ENCODE measurements at places on chromosomes 2 and 18. TPM values are rescaled to one million over a fixed set of nuclear protein-coding genes. Genes with fewer than 3 reads are reported as not detected.

The PID1 gene
- 8.8 TPM for polyA plus RNA-seq

The LIPG gene
- 0.25 TPM for polyA plus RNA-seq

The CNGA3 gene
- not detected for polyA plus RNA-seq

The RAB27B gene
- 0.33 TPM for polyA plus RNA-seq

The PTPRM gene
- 149 TPM for polyA plus RNA-seq

The HOXD4 gene
- 0.28 TPM for polyA plus RNA-seq

The ACTR1B gene
- 64.6 TPM for polyA plus RNA-seq

The REG1B gene
- polyA plus RNA-seq: not detected

The FARSB gene
- polyA plus RNA-seq: 16.4 TPM

The ANKRD23 gene
- polyA plus RNA-seq: 1.4 TPM

The NEU2 gene
- polyA plus RNA-seq: not detected

The TUBA3E gene
- polyA plus RNA-seq: not detected

The LRATD1 gene
- 0.11 TPM for polyA plus RNA-seq

The STPG4 gene
- 0.06 TPM for polyA plus RNA-seq

The NOP58 gene
- 22.3 TPM for polyA plus RNA-seq

The GAREM2 gene
- polyA plus RNA-seq: 1.3 TPM

The TWIST2 gene
- 127 TPM for polyA plus RNA-seq

The TAF4B gene
- polyA plus RNA-seq: 1.1 TPM

The SLC66A2 gene
- 26.4 TPM for polyA plus RNA-seq

The LBX2 gene
- 0.37 TPM for polyA plus RNA-seq

The NTSR2 gene
- polyA plus RNA-seq: not detected

The CCDC102B gene
- 2.8 TPM for polyA plus RNA-seq

The TBR1 gene
- not detected for polyA plus RNA-seq

The EFR3B gene
- 0.11 TPM for polyA plus RNA-seq

The SNORC gene
- 0.25 TPM for polyA plus RNA-seq

The POMC gene
- 0.27 TPM for polyA plus RNA-seq

The GPR17 gene
- not detected for polyA plus RNA-seq

The TCF4 gene
- polyA plus RNA-seq: 68.3 TPM

The CRYBA2 gene
- 0.26 TPM for polyA plus RNA-seq

The GPAT2 gene
- 4.9 TPM for polyA plus RNA-seq

The ARHGEF33 gene
- 0.31 TPM for polyA plus RNA-seq
